ENCODE measurements at places on chromosomes 2 and 18.

GRCh38 chr2:100888601-100889000 lies 68.7 kb downstream of the NPAS2 start:
- no peak for DNase-seq

GRCh38 chr2:37886745-37887144 lies 38.3 kb upstream of the RMDN2 start:
- DNase-seq: no peak

- no peak for DNase-seq
Measured at GRCh38 chr2:126880324-126880723, 18.4 kb upstream of the TEX51 start.

GRCh38 chr18:37322492-37323035 lies 243.0 kb downstream of the CELF4 start:
- DNase-seq: peak; percentile 86

- no peak for DNase-seq
Measured at GRCh38 chr2:45781464-45781811, 130.0 kb downstream of the PRKCE start.

GRCh38 chr2:65727381-65727780 lies 295.0 kb upstream of the SPRED2 start:
- no peak for DNase-seq

DNA sequence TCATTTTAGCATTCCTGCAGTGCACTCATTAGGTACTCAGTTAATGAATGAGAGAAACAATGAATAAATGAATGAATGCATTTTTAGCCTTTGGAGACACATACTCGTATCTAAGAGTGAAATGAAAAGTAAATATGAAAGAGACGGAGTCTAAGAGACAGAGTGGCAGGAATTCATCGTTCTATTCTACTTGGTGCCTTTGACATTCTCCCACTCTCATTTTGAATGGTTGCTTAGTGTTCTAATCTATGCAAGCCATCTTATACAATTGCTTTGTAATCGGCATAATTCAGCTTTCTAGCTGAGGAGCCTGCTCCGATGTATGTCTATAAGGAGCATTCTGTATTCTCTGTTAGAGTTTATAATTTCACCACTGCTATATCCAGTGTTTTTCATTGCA lies 554.9 kb downstream of the PLCL1 start:
- DNase-seq: no peak

GRCh38 chr18:59729781-59730180 lies 32.6 kb upstream of the CCBE1 start:
- DNase-seq: no peak

DNA sequence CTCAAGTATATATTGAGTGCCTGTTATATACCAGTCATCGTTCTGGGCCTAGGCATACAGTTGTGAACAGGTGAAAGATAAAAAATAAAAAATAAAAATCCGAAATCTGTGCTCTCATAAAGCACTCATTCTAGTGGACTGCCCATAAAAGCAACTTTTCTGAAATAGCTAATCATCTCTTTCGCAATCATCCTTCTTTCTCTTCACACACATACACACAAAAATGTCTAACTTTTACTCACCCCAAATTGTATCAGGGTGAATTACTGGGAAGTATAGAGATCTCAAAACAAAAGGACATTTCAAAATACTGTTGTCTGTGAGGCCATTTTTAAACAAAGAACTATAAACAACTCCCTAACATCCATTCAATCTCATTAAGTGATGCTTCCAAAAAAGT lies 29.6 kb upstream of the ORC2 start:
- no peak for DNase-seq
